Head of caudate nucleus (tissue), 42 donors: ENCODE measurements at places on chromosomes 12 and 14.

DNA sequence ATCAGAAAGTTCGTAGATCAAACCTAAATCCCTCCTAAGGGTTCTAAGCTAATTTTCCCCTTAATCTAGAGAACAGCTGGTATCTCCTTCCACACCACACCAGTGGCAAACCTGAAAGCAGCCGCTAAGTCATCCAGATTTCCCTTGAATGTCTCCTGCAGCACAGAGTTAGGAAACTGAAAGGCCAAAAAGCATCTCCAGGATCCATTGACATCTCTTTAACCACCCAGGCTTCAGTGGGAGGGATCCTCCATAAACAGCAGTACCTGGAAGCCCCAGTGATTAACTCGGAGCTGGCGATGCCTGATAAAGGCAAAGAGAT lies 47.6 kb downstream of the CRACR2A start:
- DNase-seq: no peak

GRCh38 chr14:19851365-19851764 lies 23.6 kb upstream of the OR4K2 start:
- no peak for DNase-seq

GRCh38 chr12:28893365-28893764 lies 255.7 kb upstream of the FAR2 start:
- DNase-seq: no peak

DNA sequence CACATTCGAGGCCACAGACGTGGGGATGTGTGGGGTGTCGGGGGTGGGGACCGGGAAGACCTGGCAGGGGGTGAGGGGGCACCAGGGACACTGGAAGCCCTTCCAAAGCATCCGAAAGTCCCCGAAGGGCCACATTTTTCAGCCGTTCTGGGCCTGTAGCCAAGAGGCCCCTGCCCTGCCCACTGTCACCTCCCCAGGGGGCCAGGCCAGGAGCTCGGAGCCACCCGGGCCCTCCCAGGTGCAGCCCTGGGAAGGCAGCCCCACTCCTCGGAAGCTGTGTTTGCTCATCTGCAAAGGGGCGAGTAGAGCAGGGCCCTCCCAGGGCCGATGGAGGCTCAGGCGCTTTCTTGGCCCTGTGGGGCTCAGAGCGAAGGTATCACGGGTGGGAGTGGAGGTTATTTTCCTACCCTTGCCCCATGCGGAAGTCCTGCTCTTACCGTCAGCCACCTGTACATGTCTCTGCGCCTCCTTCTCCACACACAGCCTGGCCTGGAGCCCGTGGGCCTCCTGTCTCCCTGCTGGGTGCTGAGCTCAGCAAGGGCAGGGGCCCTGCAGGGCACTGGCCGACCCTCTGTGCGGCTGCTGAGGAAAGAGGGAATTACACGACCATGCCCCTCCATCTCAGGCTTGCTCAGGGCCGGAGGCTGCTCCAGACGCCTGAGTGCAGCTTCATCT lies 27.2 kb downstream of the NOC4L start:
- DNase-seq: no peak

- DNase-seq: no peak
Measured at GRCh38 chr14:56168007-56168616, 49.9 kb downstream of the PELI2 start.

- DNase-seq: no peak
Measured at GRCh38 chr12:58570411-58570810, 349.9 kb downstream of the LRIG3 start.

DNA sequence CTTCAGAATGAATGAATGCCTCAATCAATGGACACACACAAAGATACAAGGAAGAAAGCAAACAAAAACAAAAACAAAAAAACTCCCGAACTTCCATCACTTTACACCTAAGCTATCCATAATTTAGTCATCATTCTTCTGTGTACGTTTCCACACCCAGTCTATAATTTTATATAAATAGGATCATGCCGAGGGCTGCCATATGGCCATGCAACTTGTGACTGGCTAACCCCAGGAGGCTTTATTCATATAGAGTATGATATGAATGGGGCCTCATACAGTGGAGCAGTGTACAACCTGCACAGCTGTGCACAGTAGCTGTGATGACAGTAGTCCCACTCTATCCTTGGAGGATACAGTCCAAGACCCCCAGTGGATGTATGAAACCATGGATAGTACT lies 365.7 kb downstream of the TMEM132D start:
- DNase-seq: no peak

DNA sequence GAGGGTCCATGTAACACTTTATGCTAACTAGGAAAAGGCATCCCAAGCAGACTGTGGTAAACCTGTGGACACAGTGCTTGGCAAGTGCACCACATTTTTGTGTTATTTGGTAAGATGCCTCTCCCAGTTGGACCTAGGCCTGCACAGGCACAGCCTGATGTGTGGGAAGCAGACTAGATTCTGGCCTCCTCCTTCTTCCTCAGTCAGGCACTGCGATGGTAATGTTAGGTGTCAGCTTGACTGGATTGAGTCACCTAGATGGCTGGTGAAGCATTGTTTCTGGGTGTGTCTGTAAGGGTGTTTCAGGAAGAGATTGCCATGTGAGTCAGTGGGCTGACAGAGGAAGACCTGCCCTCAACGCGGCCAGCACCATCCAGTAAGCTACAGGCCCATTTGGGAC lies 25.3 kb upstream of the RHOJ start:
- DNase-seq: no peak

DNA sequence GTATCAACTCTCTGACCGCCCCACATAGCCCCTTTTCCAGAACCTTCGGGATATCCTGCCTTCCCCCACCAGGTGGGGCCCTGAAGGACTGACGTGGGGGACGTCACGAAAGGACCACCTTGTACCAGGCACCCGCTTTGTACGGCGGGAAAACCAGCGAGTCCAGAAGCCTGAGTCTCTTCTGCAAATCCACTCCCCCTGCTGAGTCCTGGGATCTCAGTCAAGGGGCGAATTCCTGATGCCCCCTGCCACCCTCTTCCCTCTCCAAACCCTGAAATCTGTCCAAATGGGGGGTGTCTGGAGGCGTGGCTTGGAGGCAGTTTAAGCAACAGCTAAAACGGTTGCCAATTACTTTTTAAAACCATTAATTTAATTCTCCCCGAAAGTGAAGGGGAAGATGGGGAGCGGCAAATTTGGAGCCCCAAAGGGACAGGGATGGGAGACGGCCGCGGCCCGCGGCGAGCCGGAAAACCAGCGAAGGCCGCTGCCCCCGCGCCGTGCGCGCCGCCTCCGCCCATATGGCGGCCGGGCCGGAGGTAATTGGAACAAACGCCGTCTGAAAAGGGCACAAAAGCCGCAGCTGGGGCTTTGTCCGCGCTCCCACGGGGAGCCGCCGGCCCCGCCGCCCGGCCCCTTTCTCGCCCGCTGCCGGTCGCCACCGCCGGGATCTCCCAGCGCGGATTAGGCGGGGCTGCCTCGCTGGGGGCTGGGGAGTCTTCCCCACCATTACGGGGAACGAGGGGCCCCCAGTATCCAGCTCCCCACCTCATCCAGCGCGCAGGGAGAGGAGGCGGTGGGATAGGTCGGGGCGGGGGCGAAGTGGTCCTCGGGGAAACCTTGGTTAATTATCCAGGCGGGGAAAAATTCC lies 6.6 kb downstream of the LHX5 start:
- DNase-seq: no peak

DNA sequence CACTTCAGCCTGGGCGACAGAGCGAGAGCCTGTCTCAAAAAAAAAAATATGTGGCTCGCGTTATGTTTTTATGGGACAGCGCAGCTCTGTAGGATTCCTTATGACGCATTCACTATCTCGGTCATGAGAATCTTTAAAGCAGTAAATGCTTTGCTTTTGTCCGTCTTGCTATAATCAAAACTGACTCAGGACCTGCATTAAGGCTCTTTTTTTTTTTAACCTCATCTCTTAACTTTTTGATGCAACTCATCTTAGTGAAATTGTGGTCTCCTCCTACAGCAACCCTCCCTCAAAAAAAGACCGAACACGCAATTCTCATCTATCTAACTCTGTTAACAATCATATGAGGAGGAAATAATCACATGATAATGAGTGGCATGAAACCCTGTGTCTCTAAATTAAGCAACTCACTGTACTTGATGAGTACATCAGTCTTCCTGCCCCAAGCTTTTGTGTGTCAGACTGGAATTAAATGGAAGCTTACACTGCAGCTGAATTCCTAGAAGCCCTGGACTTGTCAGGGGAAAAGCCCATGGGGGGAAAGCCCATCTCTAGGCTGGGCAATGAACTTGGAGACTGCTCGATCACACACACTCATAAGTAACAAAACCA lies 4.3 kb downstream of the P2RX4 start:
- no peak for DNase-seq

GRCh38 chr12:109016016-109016415 lies 4.9 kb downstream of the SVOP start:
- DNase-seq: no peak

GRCh38 chr12:105878964-105879363 lies 259.8 kb downstream of the NUAK1 start:
- DNase-seq: no peak

- DNase-seq: no peak
Measured at GRCh38 chr12:66149702-66150398, 19.3 kb upstream of the LLPH start.

GRCh38 chr12:108806346-108806745 lies 51.0 kb downstream of the SSH1 start:
- no peak for DNase-seq

DNA sequence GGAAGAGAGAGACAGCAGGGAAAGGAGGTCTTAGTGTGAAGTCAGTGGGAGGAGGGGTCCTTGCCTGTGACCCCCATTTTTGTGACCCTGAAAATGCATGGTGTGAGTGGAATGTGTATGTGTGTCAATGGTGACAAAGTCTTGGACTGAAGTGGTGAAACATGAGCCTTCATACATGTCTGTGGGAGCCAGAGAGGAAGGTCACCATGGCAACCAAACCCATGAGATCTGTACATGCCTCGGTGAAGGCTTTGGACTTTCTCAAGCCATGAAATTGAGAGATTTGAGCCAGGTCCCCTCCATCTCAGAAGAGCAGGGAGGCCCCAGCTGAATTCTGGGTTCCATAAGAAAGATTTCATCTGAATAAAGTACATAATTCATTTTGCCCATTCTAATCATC lies 108.7 kb downstream of the TTC8 start:
- no peak for DNase-seq

GRCh38 chr14:75267141-75267721 lies 11.4 kb upstream of the FOS start:
- DNase-seq: no peak

DNA sequence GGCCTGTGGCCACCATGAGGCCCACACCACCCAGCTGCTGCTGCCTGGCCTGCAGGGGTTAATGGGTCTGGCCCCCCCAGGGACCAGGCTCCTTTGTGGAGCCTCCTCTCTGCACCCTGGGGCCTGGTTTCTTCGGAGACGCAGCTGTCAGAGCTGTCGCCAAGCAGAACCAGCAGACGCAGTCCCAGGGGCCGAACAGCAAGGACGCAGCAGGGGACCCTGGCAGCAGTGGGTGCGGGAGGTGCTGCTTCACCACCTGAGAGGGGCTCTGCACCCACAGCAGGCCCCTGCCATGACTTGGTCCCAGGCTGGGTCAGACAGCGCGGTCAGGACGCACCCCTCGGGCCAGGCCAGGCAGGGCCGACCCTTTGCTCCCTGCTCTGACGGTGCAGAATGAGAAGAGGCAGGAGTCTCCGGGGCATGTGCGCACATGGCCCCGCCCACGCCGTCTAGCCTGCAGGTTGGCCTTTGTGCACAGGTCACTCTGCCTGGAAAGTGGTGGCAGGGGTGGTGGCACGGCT lies 30.5 kb downstream of the JAG2 start:
- DNase-seq: no peak

GRCh38 chr14:91245029-91245428 lies 525 bp upstream of the GPR68 start:
- DNase-seq: no peak

GRCh38 chr14:92247947-92248346 lies 75.0 kb upstream of the SLC24A4 start:
- no peak for DNase-seq

- no peak for DNase-seq
Measured at GRCh38 chr12:116099652-116100432, 177.7 kb downstream of the MED13L start.

DNA sequence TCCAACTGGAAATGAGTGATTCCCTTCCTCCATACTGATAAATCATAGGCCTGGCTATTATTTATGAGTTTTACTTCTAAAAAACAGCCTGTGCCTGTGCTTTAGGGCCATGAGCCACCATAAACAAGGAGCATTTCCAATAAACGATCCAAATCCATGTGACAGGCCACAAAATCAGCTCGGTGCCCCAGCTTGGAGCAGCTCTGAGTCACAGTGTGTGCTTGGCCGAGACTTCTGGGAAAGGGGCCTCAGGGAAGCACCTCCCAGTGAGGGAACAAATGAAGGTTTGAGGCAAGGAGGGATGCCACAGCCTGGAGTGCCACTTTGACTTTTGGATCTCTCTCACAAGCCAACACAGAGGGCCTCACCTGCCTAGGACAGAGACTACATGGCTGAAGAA lies 190.4 kb downstream of the NTF3 start:
- DNase-seq: no peak

DNA sequence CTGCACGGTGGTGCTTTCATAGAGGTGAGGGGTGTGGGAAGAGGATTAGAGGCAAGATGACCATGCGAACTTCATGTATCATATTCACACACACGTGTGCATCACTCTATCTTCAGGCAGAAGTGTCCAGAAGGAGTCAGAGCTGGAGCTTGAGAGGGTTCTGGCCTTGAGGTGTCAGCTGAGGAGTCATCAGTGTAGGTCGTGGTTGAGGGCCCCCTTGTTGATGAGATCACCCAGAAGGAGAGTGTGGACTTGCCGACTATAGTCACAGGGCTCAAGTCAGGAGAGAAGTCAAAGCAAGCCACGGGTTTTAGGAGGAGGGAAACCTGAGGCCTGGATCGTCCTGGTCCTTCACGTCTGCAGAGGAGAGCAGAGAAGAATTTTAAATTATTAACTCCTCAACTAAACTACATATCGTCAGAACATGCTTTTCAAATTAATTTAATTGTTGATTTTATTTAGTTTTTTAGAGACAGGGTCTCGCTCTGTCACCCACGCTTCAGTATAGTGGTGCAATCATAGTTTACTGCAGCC lies 25.4 kb downstream of the EML1 start:
- no peak for DNase-seq

GRCh38 chr12:46958053-46958452 lies 121.4 kb upstream of the PCED1B start:
- DNase-seq: no peak

- DNase-seq: no peak
Measured at GRCh38 chr14:104866451-104867370, 1.6 kb downstream of the CEP170B start.

GRCh38 chr12:10397296-10397695 lies 7.5 kb upstream of the KLRK1 start:
- DNase-seq: no peak

- peak; percentile 21 for DNase-seq
Measured at GRCh38 chr14:68501614-68502052, 291.2 kb downstream of the ZFP36L1 start.

GRCh38 chr14:105023144-105023543 lies 2.3 kb upstream of the CDCA4 start:
- no peak for DNase-seq

- DNase-seq: no peak
Measured at GRCh38 chr12:44694017-44694416, 182.1 kb downstream of the NELL2 start.
